ENCODE measurements at places on chromosomes 7 and 10. TPM values are rescaled to one million over a fixed set of nuclear protein-coding genes. Genes with fewer than 3 reads are reported as not detected.

The CYP3A7 gene
- not detected for total RNA-seq

The GTF2IRD1 gene
- total RNA-seq: 6.8 TPM

The PTPRZ1 gene
- 0.12 TPM for total RNA-seq

The FAM25G gene
- not detected for total RNA-seq

The CREB3L2 gene
- total RNA-seq: 48.6 TPM

The RAMP3 gene
- not detected for total RNA-seq

The GNG11 gene
- total RNA-seq: 2.8 TPM

The AFAP1L2 gene
- total RNA-seq: 0.47 TPM

The DBF4 gene
- total RNA-seq: 7.0 TPM

The PDZD7 gene
- total RNA-seq: 2.0 TPM

The SGCE gene
- 94.5 TPM for total RNA-seq

The CHST15 gene
- 13.0 TPM for total RNA-seq

The APBB1IP gene
- not detected for total RNA-seq

The SSBP1 gene
- total RNA-seq: 77.3 TPM

The EN2 gene
- under 0.01 TPM for total RNA-seq

The RALA gene
- 65.2 TPM for total RNA-seq

The TMEM243 gene
- total RNA-seq: 22.0 TPM

The SPDYE6 gene
- not detected for total RNA-seq

The PPP1R9A gene
- total RNA-seq: 0.38 TPM

The NEBL gene
- 0.12 TPM for total RNA-seq

The POT1 gene
- total RNA-seq: 31.0 TPM

The PLEKHA1 gene
- total RNA-seq: 21.3 TPM

The ODAD2 gene
- total RNA-seq: 0.12 TPM

The EPHB6 gene
- 9.9 TPM for total RNA-seq

The CEP41 gene
- total RNA-seq: 7.5 TPM

The MYL10 gene
- not detected for total RNA-seq

The WDR86 gene
- total RNA-seq: 1.1 TPM

The KCNMA1 gene
- total RNA-seq: 9.8 TPM

The OR2A5 gene
- total RNA-seq: not detected

The IFIT1B gene
- total RNA-seq: not detected

The ELAPOR2 gene
- total RNA-seq: 117 TPM

The RRP12 gene
- total RNA-seq: 12.5 TPM

The CYP17A1 gene
- total RNA-seq: not detected

The SERPINE1 gene
- total RNA-seq: 1,526 TPM

The YAE1 gene
- 72.5 TPM for total RNA-seq

The HYAL4 gene
- total RNA-seq: not detected

The UNCX gene
- total RNA-seq: not detected

The GRID1 gene
- total RNA-seq: under 0.01 TPM

The AOAH gene
- not detected for total RNA-seq

The SPDYE11 gene
- total RNA-seq: not detected

The GPAM gene
- 11.1 TPM for total RNA-seq

The TRPV5 gene
- total RNA-seq: not detected

The LIPM gene
- not detected for total RNA-seq

The INHBA gene
- total RNA-seq: 14.9 TPM

The MCM10 gene
- total RNA-seq: 0.35 TPM

The SEMA3E gene
- not detected for total RNA-seq

The OR2A42 gene
- total RNA-seq: not detected

The FXYD4 gene
- not detected for total RNA-seq

The LRRN3 gene
- total RNA-seq: 0.47 TPM

The TRIM50 gene
- total RNA-seq: not detected

The FRMPD2 gene
- not detected for total RNA-seq

The NUTM2E gene
- not detected for total RNA-seq

The IL15RA gene
- 5.5 TPM for total RNA-seq

The PAOX gene
- total RNA-seq: 5.3 TPM

The CTNNA3 gene
- not detected for total RNA-seq

The RBP3 gene
- total RNA-seq: under 0.01 TPM

The MRLN gene
- not detected for total RNA-seq
